ENCODE measurements at places on chromosomes 5 and 9.

GRCh38 chr5:173781432-173781815, 106.7 kb upstream of the CPEB4 start:
- no peak for DNase-seq

GRCh38 chr9:131732061-131732526, 7.8 kb downstream of the RAPGEF1 start:
- DNase-seq: no peak

GRCh38 chr5:65190328-65191053, 291.2 kb downstream of the ADAMTS6 start:
- DNase-seq: no peak

- no peak for DNase-seq
These were observed 5.5 kb upstream of the CPEB4 start for GRCh38 chr5:173882632-173883031.

DNA sequence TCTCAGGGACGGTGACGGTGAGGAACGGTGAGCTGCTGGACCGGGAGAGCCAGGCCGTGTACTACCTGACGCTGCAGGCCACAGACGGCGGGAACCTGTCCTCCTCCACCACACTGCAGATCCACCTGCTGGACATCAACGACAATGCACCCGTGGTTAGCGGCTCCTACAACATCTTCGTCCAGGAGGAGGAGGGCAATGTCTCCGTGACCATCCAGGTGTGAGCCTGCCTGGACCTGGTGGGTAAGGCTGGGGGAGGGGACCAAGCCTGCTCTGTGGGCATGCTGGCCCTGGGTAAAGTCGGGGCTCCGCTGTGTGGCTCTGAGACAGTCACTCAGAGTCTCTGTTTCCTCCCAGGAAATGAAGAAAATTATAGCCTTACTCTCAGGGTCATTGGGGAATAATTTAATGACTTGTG, 29.3 kb downstream of the CDHR2 start:
- peak; percentile 58 for DNase-seq

GRCh38 chr5:1316588-1317340, 21.9 kb upstream of the TERT start:
- DNase-seq: no peak

DNA sequence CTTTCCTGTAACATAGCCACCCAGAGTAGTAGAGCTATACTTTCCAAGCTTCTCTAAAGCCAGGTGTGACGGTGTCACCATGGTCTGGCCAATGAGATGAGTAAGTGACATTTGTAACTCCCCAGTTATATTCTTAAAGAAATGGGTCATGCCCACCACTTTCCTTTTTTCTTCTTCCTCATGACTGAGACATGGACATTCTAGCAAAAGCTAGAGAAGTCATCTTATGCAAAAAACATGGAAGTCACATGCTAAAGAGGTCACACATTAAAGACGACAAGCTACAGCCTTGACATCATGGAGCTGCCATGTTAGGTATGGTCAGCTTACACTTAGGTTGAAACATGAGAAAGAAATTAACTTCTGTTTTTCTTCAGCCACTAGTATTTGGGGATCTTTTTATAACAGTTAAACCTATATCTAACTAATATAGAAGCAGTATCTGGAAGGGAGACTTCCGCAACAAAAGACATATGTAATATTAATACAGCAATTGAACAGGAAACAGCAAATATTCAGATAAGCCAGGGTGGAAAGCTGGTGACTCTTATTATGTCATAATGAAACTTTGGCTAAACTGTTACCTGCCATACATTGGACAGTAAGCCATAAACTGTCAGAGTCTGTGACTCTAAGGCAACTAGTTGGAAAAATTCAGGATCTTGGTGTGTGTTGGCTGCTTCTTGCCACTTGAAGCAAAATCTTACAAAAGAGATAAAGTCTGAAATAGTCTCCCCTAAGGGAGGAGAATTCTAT, 54.7 kb upstream of the SNX2 start:
- no peak for DNase-seq

GRCh38 chr5:168965638-168966037, 335.3 kb downstream of the SLIT3 start:
- DNase-seq: no peak

DNA sequence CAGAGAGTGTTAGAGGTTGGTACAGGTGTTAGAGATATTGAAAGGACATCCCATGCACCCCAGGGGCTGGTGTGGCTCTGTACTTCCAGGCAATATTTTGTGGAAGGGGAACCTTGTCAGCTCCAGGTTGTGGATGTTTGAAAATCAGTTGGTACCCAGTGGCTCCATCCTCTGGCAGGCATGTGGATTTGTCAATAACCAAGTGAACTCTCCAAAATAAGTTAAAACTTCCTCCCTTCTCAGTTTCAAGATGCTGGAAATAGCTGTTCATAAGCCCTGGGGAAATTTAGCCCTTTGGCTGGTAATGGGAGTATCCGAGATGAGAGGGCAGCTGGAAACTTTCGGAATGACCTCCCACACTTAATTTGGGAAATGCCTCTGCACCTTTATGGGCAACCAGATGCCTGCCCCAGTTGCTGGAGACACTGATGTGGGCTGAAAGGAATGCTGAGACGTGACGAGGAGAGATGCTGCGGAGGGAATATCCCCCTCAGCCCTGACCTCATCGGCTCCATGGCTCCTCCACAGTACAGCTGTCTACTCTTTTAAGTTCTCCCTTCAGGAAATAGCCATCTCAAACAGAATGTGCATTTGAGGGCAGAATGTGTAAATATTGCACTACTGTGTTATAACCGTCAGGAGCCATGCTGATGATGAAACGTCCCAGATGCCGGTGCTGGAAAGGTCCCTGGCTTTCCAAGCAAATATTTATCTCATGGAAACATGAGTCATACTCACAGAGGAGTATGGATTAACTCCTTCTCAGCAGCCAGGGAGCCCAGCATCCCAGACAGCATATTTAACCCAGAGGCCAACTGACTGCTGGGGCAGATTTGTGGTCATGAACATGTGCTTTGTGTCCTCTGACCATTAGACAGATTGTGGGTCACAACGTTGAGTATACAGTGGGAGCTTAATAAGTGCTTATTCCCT, 29.5 kb downstream of the TGFBI start:
- no peak for DNase-seq

DNA sequence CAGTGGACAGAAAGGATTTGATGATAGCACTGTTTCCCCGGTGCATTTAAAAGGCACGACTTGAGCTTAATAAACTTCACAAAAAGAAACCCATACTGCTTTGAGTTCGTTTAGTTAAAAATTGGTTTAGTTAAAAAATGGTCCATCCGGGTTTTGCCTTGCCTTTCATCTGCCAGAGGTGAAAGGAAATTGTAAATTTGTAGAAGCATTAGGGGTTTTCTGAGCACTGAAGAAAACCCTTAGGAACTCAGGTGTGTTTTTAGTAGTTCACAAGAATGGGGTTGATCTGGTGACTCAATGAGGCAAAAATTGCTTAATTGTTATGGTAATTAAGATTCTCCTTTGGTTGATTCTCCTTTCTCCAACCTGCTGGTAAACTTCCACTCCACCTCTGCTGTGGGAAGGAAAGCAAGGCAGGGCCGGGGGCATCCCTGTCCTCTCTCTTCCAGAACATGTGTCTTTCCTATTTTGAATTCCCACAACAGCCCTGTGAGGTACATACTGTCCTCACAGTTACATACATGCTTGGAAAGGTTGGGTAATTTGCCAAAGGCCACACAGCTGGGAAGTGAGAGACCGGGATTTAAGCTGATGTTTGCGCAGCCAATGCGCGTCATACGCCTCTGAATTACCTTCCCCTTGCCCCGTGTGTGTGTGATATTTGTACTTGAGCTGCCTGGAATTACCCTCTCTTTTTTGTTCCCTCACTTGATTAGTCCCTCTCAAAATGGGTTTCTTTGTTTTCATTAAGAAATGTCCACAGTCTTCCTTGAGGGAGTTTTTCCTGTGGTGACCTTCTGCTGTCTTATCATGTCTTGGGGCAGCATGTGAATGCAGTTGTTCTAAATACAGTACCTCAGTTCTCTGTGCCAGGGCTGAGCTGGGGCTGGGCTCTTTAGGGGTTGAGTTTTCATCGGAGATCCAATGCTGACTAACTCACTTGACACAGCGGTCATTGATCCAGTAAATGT, 94.4 kb downstream of the ARHGAP26 start:
- no peak for DNase-seq

GRCh38 chr5:66713998-66714397, 117.8 kb downstream of the MAST4 start:
- no peak for DNase-seq

DNA sequence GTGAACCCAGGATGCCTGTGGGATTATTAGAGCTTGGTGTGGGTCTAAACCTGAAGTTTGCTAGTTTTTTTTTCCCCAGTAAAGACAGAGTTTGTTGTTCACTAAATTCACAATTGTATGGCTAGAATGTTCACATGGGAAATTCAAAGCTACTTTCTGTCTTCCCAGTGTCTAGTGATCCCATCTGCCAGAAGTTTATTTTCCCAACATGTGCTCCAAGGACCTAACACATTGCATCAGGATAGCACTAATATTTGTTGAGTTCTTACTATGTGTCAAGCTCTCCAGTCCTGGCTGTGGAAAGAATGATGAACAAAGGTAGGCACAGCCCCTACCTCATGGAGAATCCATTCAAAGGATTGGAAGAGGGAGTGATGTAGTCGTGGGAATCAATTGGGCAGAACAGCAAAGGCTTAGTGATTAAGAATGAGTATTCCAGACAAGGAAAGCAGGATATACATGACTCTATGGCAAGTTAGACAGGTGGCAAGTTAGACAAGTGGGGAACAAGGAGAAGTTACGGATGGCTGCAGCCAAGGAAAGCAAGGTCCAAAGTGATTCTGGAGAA, 521.5 kb upstream of the WWC1 start:
- no peak for DNase-seq

DNA sequence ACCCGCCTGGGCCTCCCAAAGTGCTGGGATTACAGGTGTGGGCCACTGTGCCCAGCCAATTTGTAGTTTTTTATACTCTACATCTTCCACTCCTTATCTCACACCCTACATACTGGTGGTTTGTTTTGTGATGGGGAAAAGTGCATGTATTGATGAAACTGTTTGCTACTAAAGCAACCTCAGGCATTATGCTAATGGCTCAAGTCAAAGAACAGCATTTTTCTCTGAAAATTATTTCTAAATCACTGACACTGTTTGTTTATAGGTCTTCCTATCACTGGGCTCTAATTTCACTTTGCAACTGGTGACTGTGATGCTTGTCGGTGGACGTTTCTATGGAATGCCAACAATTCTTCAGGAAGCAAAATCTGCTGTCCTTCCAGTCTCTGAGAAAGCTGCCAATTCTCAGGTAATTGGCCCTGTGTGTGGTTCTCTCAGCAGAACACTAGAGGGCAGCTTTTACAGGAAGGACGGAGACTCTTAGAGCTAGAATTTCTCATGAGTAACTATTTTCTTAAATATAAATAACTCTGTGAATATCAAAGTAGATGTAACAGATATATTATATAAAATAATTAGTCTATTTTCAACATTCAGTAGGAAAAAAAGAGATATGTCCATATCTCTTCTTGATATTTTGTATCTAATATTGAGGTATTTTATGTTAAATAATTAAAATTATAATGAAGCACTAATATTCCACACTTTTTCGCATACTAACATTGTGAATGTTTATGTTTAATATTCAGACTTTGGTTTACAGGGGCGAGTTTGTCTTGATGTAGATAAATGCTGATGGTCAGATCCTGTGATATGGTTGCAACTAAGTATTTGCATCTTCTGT, 244.1 kb downstream of the ADGRV1 start:
- peak; percentile 25 for DNase-seq

DNA sequence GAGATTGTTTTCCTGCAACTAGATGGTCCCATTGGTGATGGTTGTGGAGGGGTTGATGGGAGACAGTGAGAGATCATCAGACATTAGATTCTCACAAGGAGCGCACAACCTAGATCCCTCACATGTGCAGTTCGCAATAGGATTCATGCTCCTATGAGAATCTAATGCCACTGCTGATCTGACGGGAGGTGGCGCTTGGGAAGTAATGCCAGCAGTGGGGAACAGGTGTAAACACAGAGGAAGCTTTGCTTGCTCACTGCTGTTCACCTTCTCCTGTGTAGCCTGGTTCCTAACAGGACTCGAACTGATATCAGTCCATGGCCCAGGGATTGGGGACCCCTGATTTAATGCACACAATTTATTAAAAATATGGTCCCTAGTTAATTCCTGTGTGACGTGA, 18.8 kb downstream of the SNCAIP start:
- no peak for DNase-seq

DNA sequence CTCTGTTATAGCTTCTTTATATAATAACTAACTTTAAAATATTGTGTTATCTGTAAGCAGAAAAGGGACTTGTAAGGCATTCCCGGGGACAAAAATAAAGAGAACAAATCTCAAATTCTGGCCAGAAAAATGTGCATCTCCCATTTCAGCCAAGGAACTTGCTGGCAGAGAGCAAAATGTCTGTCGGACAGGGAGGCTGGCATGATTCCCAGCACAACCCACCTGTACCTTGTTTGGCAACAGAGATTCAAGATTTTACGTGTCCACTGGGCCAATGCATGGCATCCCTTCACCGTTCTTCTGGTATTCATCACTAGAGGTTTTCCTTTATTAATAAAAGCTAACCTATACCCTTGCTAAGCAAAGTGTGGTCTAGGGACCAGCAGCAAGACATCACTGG, 566.6 kb downstream of the PSAT1 start:
- no peak for DNase-seq

- no peak for DNase-seq
These were observed 97.6 kb upstream of the SPRY4 start for GRCh38 chr5:142422429-142422828.
